ENCODE measurements at places on chromosomes 7 and 10.

DNA sequence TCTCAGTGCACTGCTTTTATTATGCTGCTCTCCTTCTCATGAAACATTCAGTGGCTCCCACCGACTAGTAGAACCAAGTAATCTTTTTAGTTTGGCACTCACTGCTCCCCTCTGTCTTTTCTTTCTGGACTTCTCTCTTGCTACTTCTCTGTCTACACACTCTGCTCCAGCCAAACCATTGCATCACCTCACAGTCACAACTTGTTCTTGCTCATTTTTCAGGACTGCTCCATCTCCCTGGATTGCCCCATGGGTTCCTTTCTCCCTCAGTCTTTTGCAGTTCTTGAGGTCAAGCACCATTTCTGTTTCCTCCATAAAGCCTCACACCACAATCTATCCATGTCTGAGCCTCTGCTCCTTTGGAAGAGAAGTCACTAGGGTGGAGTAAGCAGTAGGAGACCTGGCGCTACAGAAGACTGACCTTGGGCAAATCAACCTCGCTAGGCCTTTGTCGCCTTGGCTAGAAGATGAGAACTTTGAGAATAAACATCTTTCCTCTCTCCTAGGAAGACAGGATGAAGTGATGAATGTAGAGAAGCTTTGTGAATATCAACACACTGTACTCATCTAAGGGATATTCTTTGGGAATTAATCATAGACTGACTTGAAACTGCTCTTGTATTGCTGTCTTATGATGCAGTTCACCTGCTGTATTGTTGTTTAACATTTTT, 186.2 kb downstream of the LRMDA start:
- no peak for DNase-seq

DNA sequence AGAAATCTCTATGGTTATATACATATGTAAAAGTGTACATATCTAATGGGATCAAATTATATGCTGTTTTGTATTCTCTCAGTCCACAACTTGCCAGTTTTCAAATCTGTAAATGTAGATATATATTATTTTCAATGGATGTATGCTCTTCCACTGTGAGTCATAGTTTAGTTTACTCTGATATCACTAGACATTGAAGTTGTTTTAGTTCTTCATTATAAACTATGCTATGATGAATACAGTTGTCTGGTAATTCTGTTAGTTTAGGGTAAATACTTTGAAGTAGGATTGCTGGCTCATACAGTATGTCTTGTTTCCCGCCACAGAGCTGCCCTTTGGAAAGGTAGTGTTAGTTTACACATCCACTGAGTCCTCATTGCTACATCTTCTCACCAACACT, 25.2 kb downstream of the SDK1 start:
- DNase-seq: no peak

- DNase-seq: no peak
Observed at GRCh38 chr7:134438946-134439345, 20.0 kb downstream of the AKR1B1 start.

GRCh38 chr10:11842411-11842810, 19.3 kb downstream of the PROSER2 start:
- DNase-seq: no peak

GRCh38 chr7:10770176-10770575, 203.5 kb upstream of the PHF14 start:
- DNase-seq: no peak

DNA sequence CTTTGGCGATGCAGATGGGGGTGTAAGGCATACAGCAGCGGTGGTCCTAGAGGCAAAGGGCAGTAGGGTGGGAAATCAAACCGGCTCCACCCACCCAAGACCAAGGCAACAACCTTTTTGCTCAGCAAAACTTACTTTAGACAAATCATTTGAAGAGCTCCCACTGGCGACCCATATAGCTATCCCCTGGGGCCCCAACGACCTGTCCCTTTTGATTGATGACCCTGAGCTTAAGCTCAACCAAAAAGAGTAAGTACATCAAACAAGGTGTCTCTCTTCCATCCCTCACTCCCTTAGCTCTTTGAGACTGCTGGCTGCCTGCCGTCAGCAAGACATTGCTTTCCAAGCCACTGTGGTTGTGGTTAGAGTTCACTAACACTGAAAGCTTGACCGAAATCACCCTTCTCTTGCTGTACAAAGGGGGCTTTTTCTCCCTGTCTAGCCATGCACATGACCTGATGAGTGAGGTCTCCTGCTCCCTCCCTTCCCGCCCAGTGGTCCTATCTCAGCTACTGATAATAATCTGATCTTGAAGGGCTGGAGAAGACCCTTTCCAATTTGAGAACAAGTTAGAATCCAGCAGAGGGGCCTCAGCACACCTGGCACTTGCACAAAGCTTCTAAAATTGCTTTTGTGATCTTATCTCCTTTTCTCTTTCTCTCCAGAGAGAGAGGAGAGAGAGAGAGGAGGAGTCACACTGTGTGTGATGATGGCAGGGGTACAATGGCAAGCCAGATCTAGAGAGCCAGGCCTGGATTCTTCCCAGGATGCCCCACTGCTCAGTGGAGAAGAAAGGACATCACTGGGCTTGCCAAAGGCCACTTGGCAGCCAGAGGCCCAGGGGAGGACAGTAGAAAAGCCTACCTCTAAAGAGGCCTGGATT, 42.2 kb downstream of the XPNPEP1 start:
- no peak for DNase-seq

DNA sequence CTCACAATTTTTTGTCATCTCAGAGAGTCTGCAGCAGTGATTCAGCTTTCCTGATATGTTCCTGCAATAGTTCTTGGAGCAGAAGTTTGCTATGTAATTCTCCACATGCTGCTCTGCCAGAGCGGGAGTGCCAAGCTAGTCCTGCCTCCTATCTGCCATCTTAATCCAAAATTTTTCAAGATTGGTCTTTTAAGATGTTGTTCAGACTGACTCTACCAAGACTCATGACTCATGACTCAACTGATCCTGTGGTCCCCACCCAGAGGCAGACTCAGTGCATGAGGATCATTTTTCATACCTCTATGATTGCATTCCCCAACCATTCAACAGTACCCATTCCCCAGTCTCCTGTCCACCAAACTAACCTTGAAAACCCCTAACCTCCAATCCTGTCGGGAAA, 470.8 kb downstream of the INHBA start:
- DNase-seq: no peak

DNA sequence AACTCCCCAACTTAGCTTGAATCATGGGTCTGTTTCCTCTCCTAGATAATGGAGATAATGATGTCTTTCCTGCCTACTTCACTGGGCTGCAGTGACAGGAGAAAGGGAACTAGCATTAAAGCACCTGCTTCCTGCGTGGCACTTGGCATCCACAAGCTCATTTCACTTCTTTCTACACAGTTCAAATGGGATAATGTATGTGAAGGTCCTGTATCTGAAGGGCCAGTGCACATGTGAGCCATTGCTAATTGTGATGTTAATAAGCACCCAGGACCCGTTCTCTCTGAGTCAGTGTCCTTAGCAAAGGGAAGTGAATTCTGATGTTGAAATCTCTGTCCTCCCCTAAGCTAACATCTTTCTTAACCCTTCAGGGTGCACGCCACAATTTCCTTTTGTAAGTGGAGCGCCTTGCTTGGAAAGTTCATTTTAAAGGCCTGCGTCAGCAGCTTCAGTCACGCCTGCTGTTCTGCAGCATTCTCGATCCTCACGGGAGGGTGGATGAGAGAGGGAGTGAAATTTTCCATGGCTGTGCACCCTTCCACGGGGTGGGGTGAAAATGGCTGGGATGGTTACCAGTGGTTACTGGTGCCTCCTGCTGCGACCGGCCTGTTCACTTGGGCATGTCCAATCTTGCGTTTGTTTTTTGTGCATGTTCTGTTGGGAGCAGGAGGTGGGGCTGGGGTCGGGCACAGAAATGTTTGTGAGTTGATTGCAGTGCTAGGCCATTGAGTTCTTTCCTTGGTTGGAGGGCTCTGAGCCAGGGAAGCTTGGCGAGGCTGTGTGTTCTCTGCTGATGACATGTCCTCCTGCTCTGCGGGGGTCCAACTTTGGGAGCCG, 59.2 kb downstream of the HK1 start:
- DNase-seq: no peak

DNA sequence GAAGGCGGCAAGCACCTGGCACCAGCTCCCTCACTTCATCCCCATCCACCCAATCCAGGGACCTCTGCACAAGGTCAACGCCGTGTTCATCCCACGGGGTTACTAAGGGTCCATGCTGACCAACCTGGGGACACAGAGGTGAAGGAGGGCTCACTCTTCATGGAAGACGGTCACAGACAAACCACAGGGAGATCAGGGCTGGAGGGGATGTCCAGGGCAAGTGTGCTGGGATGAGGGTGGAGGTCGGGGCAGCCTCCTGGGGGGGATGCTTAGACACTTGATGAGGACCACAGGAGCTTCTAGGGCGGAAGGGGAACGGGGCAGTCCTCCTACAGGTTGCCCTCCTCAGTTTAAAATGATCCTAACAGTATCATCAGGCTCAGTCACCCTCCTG, 46.7 kb downstream of the FAM53B start:
- no peak for DNase-seq

All from stimulated activated CD8-positive, alpha-beta memory T cell treated with anti-CD3 and anti-CD28 coated beads, Interleukin-4, amount 100 ng/mL, for 1 hour (primary cell).